GM03348 (cell line): ENCODE measurements at places on chromosomes 13 and 19.
A peak's percentile ranks its signal among the peaks of the same experiment; 100 is the strongest.

- DNase-seq, result no peak
These were observed 1.2 kb downstream of the RNF113B start for GRCh38 chr13:98175823-98176222.

DNA sequence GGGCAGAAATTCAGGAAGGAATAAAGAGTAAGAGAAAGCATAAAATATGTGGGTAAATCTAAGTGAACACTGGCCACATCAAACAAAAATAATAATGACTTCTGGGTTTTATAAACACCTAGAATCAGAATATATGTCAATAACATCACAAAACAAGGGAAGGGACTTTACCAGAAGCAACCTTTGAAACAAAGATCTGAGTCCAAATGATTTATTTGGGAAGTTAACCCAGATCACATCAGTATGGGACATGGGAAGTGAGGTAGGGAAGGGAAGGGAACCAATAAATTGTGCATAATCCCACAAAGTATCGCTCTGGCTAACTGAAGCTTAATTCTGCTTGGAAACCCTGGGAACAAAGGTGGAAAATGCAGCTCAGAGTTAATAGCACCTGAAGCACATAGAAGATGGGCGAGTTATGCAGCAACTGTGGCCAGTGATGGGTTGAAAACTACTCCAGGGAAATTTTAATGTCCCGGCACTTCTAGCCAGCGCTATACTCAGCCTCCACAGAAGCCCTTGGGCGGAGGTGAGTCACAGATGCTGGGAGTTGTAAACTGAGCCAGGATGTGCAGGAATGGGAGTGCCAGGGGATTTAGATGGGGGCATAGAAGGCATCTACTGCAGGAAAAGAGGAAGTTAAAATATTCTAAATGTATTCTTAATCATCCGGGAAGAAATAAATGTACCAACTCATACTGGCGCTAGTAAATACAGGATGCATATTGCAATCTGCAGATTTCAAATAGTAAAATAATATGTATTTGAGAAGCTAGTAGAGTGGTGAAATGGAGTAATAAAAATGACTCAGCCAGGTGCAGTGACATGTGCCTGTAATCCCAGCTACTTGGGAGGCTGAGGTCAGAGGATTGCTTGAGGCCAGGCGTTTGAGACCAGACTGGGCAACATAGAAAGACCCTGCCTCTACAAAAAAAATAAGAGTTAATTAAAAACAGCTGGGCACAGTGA is 34.2 kb upstream of the CEBPG start:
- no peak for DNase-seq

DNA sequence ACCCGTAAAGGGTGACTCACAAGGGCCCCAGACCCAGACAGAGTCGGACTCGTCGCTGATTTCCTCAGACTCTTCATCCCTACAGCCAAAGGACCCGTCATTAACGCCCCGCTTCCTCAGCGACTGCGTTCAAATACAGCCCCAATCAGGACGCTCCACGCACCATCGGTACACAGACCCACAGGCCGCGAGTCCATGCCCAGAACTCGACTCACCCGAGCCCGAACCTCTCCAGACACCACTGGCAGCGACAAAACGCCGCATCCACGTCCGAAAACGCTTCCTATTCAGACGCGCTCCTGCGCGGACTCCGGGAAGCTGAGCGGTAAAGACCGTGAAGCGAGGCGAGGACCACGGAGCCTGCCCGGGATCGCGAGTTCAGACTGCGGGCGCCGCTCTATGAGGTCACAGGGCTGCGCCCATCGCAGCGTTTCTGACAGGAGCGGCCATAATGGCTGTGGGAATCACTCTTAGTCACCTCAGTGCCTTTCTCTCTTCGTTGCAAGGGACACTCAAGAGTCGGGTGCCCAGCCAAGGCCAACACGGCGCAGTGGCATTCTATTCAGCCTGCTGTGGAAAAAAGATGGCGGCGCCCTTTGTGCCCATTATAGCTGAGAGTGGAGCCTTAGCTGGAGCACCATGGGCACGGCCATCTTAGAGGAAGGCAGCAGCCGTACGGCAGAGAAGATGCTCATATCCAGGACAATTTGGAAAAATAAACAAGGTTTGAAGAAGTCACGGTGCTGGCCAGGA is at the start of gene ZNF614:
Gene ZNF614, minus strand, starts transcription at position 353 of the 753 bp plus-strand sequence. CDS start 2,634 bp downstream, outside the sequence.
- DNase-seq, result peak; percentile 94

DNA sequence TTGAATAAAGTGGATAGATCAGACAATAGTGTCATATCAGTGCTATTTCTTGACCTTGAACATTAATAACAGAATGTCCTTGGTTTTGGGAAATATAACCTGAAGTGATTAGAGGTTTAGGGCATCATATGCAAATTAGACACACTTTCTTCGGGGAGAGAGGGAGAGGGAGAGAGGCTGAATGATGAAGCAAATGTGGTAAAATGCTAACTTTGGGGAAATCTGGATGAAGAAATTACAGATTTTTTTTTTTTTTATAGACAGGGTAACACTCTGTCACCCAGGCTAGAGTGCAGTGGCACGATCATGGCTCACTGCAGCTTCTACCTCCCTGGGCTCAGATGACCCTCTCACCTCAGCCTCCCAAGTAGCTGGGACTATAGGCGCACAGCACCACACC is 3.9 kb upstream of the NCR1 start:
- no peak for DNase-seq

- no peak for DNase-seq
These were observed 2590.1 kb downstream of the PCDH9 start for GRCh38 chr13:64640002-64640401.

DNA sequence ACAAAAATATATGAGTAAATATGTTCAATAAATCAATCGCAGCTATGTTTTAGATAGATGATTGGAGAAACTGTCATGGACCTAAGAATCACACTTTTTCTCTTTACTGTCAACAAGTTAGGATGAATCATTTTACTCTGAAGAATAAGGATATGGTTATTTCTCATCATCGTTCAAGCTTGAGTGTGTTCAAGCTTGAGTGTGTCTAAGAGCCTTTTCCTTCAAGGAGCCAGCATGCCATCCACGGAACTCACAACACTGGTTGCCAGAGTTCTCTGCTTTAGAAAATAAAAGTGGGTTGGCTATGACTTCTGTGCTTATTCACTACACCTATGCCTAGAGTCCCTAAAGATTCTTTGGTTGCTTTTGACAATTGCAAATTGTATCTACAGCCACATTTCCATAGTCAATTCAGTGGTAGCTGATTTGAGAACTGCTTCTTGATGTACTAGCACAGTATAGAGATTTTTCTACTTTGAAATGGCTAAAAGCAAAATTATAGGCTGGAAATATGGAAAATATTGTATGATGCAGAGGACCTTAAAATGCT is 58.1 kb upstream of the SCEL start:
- DNase-seq, result no peak

GRCh38 chr13:64556376-64556775 is 2673.8 kb downstream of the PCDH9 start:
- DNase-seq, result peak; percentile 18

- no peak for DNase-seq
These were observed 73.9 kb downstream of the TNFRSF19 start for GRCh38 chr13:23644126-23644419.

GRCh38 chr13:38875186-38875875 is 115.3 kb downstream of the STOML3 start:
- no peak for DNase-seq

DNA sequence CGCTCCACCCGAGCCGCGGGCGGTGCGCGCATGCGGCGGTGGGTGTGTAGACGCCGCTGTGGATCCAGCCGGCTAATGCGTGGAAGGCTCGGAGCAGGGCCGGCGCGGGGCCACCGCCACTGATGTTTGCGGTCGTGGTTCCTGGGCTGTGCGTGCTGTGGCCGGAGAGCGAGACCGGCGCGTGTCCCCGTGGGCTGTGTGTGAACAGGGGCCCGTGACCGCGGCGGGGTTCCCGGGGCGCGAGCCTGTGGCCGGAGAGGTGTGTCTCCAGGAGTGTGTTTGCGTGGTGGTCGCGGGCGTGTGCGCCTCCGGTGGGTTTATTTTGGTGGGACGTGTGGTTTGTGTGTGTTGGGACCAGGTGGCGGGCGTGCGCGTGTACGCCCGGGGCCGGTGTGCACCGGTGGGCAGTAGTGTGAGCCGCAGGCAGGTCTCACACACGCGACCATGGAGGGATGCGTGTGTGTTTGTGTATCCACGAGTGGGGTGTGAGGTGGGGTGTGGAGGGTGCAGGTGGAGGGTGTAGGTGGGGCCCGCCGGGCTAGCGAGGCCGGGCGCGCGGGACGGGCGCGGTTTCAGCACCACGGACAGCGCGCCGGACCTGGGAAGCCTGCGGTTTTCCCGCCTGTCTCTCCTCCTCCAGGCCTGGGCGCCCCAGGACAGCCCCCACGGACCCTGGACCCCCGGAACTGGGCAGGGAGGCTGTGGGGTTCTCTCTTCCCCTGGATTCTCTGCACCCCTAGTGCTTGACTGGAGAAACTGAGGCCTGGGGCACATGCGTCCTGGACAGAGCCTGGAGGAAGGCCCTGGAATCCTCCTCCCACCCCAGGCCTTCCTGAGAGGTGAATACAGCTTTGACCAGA is 1.6 kb downstream of the HCN2 start:
- DNase-seq, result peak; percentile 72

DNA sequence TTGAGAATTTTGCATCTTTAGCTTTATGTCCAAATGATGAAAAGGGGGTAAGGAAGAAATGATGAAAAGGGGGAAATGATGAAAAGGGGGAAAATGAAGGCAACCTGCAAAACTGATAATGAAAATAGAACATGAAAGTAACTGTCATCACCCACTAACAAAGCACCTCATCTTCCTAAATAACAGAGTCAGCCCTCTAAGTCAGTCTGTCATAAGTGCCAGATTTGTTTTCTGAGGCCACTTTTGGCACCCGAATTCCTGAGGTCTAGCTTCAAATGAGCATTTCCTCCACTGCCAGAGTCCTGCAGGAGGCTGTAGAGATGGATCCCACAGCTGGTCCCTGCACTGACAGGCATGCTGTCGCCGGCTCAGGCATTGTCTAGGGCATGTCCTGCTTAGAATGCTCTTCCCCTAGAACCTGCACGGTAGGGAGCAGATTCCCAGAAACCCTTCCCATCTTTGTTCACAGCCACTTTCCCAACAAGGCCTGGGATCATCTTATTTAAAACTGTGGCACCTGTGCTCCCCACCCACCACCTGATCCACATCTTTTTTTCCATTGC is 25.3 kb downstream of the RAP2A start:
- DNase-seq, result no peak
